ENCODE measurements at places on chromosomes 5 and 9.

- DNase-seq = no peak
Measured at GRCh38 chr9:99868845-99869244, 37.6 kb upstream of the STX17 start.

DNA sequence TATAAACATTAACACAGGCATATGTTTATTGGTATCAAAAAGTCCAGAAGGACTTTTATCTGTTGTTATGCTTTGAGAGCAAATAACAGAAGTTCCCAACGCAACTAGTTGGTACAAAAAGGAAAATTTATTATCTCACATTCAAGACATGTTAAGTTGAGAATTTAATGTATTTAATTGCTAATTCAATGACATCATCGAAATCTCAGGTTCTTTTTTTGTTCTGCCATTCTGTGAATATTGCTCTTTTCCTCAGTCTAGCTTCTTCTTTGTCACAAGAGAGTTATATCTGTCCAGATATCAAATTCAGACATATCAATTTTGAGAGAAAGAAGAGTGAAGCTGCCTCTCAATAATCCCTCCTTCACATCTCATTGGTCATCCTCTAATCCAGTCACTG is 307.6 kb upstream of the PCSK5 start:
- no peak for DNase-seq

- no peak for DNase-seq
Measured at GRCh38 chr5:13187186-13187585, 757.3 kb downstream of the DNAH5 start.

DNA sequence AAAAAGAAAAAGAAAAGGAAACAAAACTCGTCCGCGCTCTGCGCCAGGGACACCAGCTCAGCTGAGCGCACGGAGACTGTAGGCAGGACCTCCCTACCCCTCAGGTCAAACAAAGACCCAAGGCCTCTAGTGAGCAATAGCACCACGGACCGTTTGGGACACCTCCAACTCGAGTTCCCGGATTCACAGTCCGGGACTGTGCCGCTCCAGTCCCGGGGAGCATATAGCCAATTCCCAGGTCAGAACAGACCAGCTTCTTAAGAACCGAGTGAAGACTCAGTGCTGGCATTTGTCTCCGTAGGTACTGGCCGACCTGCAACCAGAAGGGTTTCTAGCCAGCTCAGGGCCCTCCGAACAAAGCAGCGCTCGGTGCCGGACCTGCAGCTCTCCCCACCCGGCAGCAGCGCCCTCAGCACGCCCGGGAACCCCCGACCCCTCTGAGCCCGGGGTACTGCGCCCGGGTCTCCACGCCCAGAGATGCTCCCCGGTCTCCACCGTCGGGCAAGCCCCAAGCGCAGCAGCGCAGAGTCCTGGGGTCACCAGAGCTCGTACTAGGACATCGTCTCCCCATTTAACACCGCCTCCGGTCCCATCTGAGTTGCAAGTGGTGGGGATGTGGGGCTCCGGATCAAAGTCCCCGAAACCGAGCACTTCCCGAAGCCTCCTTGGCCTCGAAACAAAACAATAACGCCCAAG is 591 bp downstream of the ABCA1 start:
- DNase-seq = peak; percentile 16

- no peak for DNase-seq
Measured at GRCh38 chr9:134366223-134367031, 40.2 kb downstream of the RXRA start.

- peak; percentile 67 for DNase-seq
Measured at GRCh38 chr9:129990269-129991010, 52.5 kb downstream of the FNBP1 start.

DNA sequence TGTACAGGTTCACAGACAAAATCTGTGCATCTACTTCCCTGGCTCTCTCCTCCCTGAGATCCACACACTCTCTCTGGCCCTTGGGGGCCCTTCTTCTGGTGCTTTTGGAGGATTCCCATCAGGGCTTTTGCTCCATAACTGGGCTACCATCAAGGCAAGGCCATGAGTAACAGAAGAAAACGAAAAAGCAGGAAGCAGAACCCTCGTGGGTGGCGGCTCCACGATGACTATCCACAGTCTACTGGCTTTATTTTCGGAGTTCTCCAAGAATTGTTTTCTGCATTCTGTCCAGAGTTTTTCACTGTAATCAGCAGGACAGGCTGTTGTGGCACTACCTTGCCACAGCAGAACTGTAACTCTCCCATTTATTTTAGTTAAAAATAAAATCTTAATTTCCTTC is 19.9 kb downstream of the PNPLA7 start:
- no peak for DNase-seq
